ENCODE measurements at places on chromosomes 2 and 18.

DNA sequence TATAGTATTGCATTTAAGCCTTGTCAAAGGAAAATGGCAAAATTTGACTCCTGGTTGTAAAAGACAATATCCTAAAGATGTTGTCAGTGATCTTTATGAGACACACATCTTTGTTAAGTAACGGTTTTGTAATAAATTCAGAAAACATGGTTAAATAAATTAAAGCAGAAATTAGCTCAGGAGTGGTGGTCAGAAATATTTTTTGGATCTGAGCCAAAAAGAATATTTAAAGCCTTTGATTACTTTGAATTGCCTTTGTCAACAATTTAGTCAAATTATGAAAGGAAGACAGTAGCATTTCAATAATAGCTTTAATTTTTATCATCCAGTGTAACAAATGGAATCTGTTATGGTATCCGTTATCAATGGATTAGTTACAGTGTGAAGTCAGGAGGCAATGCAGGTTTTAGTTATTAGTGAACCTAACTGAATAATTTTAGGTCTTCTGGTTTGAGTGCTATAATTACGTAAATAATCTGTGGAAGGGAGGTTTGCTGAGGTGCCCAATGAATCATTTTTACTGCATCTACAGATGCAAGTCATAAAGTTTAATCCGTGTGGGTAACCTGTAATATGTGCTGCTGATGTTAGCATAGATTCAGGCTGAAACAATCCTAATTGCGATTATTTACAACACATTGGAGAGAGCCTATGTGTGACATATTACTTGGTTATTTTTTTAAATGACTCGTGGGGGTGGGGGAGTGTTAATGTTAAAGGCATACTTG, 42.7 kb downstream of the SMAD4 start:
- no peak for DNase-seq

DNA sequence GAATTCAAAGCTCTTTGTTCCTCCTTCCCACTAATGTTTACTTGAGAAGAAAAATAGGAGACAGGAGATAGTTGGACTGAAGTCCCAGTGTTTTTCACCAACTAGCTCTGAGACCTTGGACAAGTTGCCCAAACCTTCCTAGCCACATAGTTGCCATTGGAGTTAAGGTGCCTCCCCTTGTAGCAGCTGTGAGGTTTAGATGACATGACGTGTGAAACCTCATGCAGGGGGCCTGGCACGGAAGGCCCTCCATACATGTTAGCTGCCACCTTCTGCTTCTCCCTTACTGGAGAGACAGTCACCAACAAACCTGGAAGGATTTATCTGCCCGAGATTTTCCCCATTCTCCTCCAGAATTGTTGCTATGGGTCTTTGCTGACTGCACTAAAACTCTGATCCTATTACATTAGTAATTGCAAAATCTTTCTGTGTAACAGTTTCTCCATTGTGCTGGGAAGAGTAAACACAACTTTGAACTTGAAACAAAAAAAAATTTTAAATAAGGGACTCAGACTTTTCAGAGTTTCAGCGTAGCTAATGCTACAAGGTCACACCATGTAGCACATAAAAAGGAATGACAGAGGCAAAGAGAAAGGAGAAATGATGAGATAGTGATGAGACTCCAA, 23.8 kb upstream of the CABYR start:
- no peak for DNase-seq

DNA sequence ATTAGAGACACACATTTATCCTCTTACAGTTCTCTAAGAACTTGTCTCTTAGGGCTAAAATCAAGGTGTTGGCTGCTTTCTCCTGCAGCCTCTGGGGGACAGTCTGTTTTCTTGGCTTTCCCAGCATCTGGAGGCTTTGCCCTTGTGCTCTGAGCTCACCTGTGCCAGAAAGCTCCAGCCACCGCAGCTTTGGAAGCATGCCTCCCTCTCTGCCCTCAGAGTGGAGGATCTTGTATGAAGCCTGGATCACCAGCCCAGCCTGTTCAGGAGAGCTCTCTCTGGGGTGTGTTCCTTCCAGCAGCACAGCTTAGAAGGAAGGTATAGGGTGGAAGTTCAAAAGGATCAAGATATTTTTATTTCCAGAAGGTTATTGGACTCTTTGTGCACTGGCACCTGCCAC, 53.1 kb upstream of the TPO start:
- no peak for DNase-seq

DNA sequence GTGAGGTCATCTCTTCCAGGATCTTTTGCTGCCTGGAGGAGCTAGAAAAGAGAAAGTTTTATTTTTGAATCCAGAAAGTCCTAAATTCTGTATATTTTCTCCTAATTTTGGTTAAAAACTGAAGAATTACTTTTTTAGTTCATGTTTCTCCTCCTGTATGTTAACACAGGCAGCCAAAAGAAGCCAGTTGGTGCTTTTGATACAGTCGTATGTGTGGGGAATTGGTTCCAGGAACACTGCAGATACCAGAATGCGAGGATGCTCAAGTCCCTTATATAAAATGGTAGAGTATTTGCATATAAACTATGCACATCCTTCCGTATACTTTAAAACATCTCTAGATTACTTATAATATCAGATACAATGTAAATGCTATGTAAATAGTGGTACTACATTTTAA, 22.6 kb upstream of the ADAM23 start:
- no peak for DNase-seq

GRCh38 chr18:67183398-67183797, 333.1 kb downstream of the DSEL start:
- DNase-seq = no peak

DNA sequence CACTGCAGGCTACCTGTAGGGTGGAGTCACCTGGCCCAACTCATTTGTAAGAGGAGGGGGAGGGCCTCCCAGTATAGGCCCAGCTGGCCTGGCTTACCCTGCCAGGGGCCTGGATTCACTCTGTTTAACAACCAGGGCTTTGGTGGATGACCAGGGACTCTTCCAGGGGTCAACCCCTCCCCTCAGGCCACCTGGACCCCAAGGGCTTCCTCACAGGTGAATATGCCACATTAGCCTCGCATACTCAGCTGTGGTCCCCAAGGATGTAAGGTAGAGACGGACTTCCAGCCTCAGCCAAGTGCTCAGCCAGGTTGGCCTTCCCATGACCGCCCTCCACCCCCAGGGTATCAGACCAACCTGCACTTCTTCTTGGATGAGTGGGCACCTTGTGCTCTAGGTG, 8.8 kb upstream of the SH3RF3 start:
- DNase-seq = no peak

DNA sequence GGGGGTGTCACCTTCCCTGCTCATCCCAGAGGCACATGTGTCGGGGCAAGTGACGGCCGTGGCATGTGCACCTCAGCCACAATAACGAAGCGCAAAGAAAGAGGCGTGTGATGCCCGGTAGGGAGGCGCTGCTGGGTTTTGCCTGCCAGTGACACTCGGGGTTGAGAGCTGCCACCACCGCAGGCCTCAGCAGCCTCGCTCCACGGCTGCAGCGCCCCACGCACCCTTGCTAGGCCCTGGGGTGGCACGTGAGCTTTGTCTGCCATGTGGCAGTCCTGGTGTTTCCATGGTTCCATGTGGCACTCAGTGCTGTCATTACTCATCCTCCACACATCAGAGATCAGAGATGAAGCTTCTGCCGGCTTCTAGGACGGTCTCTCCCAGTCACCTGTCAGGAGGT, 136.0 kb upstream of the AGAP1 start:
- no peak for DNase-seq

DNA sequence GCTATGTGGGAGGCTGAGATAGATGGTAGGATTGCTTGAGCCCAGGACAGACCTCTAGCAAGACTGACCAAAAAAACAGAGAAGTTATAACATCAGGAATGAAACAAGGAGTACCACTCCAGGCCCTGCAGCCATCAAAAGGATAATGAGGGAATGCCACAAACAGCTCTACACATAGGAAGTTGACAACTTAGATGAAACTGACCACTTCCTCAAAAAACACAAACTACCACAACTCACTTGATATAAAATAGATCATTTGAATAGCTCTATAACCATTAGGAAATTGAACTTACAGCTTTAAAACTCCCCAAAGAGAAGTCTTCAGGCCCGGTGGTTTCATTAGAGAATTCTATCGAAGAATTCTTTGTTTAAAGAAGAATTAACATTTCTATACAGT, 12.9 kb upstream of the ESPNL start:
- DNase-seq = no peak

- no peak for DNase-seq
These were observed 262.9 kb upstream of the CDH2 start for GRCh38 chr18:28439870-28440269.

DNA sequence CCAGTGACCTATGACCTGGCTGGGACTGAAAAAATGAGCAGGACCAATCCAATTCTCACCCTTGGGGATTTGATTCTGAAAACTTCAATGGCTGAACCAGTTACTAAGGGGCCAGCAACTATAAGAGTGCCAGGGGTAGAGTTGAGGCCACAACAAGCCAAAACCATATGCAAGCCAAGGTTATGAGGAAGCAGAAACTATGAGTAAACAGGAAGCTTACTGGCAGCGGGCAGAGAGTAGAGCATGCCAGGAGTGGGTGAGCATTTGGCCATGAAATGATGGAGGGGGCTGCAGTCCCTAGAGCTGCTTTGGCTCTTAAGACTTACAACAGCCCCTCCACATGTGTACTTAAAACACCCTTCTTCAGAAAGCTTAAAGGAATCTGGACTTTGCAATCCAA, 82.4 kb downstream of the RBMS1 start:
- peak; percentile 67 for DNase-seq

GRCh38 chr18:13241893-13242175, 23.3 kb downstream of the LDLRAD4 start:
- no peak for DNase-seq

All from AG08395 (cell line).